Caki2 (cell line): ENCODE measurements at places on chromosomes 6 and 20.

DNA sequence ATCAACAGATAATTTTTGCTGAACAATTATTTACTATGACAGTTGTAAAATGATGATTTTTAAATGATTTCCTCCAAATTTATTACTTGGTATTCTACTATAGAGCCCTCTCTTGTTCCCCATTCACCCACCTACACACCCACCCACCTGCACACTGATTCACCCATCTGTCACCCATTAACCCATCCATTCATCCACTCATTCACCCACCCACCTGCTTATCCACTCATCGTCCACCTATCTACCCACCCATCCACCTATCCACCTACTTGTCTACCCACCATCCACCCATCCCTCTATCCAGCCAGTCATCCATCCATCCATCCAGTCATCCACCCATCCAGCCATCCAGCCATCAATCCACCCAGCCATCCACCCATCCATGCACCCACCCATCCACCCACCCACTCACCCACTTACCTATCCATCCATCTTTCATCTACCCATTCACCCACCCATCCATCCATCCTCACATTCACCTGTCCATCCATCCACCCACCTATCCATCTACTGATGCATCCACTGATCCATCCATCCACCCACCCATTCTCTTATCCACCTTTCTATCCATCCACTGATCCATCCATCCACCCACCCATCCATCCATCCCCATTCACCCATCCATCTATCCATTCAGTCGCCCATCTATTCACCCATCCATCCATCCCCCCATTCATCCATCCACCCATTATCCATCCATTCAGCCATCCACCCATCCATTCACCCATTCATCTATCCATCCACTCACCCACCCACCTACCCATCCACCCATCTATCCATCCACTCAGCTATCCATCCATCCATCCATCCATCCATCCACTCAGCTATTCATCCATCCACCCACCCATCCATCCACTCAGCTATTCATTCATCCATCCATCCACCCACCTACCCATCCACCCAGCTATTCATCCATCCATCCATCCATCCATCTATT lies 72.0 kb downstream of the SYNJ2 start:
- DNase-seq, result no peak

DNA sequence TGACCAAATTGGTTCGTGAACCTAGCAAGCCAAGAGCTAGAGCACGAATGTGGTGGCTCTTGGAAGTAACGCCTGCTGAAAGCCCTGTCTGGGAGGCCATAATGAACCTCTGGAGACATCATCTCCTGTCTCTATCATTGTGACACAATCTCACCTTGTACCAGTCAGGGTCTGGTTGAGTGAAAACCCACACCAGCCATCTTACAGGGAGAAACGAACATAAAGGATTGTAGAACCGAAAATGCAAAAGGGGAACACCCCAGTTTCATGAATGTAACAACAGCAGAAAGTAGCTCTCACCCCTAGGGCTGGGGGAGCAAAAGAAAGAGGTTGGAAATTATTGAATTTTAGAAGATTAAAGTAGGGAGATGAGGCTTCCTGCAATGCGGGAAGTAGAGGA lies 50.9 kb upstream of the TAB2 start:
- no peak for DNase-seq

- no peak for DNase-seq
Observed at GRCh38 chr20:50786703-50787102, 8.2 kb upstream of the BCAS4 start.

DNA sequence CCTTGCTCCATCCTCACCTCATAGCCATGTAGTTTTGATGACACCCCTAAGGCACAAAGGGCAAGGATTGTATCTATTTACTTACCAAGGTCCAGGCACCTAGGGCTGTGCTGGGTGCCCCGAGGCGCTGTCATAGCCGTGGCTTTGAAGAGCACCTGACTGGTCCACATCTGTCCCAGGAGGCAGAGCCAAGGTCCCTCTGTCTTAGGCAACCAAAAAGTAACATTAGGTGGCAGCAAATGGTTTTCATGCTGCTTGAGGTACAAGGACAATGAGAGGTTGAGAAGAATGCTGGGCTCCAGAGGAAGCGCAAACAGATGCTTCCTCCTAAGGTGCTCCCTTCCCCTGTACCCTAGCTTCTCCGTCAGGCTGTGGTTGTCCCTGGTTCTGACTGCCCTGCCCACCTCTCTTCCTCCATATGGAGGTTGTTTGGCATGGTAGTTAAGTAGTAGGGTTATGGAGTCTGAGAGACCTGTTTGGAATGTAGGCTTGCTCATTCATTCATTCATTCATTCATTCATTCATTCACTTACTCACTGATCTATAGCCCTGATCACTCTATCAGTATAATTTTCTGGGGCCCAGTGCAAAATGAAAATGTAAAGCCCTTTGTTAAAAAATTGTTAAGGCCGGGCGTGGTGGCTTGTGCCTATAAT lies 3.0 kb upstream of the UQCC2 start:
- DNase-seq, result no peak

- no peak for DNase-seq
Observed at GRCh38 chr6:35181933-35182612, 31.7 kb upstream of the SCUBE3 start.

DNA sequence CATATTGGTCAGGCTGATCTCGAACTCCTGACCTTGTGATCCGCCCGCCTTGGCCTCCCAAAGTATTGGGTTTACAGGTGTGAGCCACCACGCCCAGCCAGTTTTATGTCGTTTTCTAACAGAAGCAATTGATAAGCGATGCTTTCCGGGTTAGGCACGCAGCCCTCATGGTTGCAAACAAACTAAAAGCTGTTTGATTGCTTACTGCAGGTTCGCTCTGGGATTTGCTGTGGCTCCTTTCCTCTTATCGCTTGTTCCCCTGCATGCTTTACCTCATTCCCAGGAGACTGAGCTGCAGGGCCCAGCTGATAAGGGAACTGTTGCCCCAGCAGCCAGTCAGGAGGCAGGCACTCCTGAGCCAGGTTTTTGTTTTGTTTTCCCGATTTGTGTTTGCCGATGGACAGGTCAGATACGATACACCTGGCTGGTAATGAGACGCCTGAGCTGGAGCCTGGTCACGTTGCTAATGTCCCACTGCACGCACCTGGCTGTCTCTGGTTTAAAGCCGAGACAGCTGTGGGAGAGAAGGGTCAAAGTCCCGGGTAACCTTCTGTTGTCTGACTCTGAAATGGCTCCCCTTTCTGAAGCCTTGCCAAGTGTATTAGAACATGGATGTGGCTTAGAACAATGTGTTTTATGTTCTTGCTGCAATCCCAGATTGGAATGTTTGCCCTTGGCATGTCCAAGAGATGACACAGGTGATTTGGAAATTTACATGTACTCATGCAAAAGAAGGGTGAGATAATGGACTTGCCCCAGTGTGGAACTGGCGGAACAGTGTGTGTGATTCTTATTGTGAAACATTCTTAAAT lies 19.9 kb downstream of the DSP start:
- no peak for DNase-seq

DNA sequence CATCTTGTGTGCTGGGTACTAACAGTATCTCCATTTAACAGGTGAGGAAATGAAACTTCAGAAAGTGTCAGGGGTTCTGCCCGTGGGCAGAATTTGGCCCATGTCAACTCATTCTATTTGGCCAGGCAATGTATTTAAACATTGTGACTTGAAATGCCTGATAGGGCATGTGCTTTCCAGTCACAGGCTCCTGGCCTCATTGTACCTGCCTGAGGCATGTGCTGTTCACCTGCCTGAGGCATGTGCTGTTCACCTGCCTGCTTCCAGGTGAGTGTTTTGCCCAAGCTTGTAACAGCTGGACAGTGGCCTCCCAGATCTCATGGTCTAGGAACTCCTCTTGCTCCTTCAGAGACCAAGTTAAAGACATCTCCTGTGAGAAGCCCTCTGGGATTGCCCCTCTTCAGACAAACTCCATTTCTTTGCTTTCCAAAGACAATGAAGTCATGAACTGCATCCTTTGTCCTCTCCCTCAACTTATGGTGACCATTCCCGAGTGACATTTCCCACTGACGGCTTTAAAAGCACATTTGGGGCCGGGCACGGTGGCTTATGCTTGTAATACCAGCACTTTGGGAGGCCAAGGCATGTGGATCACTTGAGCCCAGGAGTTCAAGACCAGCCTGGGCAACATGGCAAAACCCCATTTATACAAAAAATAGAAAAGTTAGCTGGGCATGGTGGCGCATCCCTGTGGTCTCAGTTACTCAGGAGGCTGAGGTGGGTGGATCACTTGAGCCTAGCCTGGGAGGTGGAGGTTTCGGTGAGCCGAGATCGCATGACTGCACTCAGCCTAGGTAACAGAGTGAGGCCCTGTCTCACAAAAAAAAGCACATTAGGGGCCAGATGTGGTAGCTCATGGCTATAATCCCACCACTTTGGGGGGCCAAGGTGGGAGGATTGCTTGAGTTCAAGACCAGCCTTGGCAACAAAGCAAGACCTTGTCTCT lies 48.7 kb downstream of the BCAS4 start:
- DNase-seq, result no peak
